Ascending aorta (tissue), 2 donors: ENCODE measurements at places on chromosomes 5 and 9. TPM values are rescaled to one million over a fixed set of nuclear protein-coding genes. Genes with fewer than 3 reads are reported as not detected.

The ROR2 gene
- 0.32 TPM for total RNA-seq

The PCDHGC5 gene
- 0.11 TPM for total RNA-seq

GRCh38 chr5:80871541-80871961, 88.6 kb upstream of the RASGRF2 start:
- H3K27me3 ChIP-seq, result no peaks in the 10 kb centered on the region
- DNase-seq, result no peak
- no peak overlapping the region for H3K4me3 ChIP-seq
- H3K36me3 ChIP-seq, result peaks cover 9% of the 10 kb centered on the region
- no peak overlapping the region for H3K27ac ChIP-seq

- H3K4me3 ChIP-seq, result no peak overlapping the region
- H3K27me3 ChIP-seq, result no peaks in the 10 kb centered on the region
- H3K36me3 ChIP-seq, result peaks cover 3% of the 10 kb centered on the region
- H3K4me1 ChIP-seq, result no peaks in the 10 kb centered on the region
- no peak for DNase-seq
Observed at GRCh38 chr5:137689306-137689705, 46.6 kb downstream of the KLHL3 start.

The CCNB1 gene
- 16.0 TPM for total RNA-seq

- peaks cover 13% of the 10 kb centered on the region for H3K4me1 ChIP-seq
- no peak for DNase-seq
- no peaks in the 10 kb centered on the region for H3K36me3 ChIP-seq
- H3K27ac ChIP-seq, result no peak within 1 kb of the TSS
Observed at GRCh38 chr9:74496819-74497747, at the start of gene RORB. Gene RORB, plus strand, starts transcription at chr9:74497335. Its CDS starts 642 bp downstream, at chr9:74497977.

DNA sequence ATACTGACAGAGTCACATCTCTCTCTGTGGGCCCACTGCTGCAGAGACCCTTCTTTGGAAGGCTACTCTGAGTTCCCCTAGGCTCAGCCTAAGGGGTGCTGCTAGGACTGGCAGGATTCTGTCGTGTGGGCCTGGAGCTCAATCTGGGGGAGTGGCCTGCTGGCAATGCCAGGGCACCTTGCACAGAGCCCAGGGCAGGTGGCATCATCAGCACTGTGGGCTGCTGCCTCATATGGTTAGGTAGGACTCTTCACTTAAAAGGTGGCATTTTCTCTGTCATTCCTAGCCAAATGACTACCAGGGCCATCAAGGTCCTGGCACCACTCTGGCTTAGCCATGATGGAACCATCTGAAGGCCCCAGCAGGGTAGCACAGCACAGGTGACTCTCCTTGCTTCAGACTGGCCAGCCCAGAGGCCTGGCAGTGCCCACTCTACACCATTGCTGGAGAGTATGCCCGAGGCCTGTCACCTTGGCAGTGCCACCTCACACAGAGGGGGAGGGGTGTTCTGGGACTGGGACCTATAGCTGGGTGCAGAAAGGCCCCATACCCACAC, 21.9 kb downstream of the PITX1 start:
- no peaks in the 10 kb centered on the region for H3K36me3 ChIP-seq
- no peak overlapping the region for H3K27ac ChIP-seq
- peak; percentile 54 for DNase-seq
- no peaks in the 10 kb centered on the region for H3K27me3 ChIP-seq
